ENCODE measurements at places on chromosomes 4 and X.

DNA sequence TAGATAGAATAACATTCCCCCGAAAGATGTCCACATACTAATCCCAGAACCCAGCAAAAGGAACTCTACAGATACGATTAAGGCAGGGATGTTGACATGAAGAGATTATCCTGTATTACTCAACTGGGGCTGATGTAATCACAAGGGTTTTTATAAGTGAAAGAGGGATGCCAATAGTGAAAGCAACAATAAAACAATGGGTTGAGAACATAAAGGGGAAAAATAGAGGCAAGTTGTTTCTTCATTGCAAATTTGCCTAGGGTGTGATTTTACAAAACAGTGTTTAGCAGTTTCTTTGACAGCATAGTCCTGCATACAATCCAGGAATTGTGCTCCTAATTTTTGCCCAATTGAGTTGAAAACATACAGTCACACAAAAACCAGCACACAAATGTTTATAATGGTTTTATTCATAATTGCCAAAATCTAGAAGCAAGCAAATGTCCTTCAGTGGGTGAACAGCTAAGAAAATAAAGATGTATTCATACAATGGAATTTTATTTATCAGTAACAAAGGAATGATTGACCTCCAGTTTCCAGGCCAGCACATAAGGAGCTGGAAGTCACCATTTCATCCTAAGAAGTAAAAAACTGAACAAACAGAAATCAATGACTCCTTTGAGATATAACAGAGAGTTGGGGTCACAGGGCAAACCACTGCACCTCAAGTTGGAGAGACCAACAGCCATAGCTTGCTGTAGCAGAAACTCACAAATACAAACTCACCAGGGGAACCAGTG is 107.2 kb downstream of the CENPC start:
- DNase-seq = peak; percentile 65

- DNase-seq = peak; percentile 49
Measured at GRCh38 chrX:23662853-23663252, 4.4 kb upstream of the PRDX4 start.

DNA sequence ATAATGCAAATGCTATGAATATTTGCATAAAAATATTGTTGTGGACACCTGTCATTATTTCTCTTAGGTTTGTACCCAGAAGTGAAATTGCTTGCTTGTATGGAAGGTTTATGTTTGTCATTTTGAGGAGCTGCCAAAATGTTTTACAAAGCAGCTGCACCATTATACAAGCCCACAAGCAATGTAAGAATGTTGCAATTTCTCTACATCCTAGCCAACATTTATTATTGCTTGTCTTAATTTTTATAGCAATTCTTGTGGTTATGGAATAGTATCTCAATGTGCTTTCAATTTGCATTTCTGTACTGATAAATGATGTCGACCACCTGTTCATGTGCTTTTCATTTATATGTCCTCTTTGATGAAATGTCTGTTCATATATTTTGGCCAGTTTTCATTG is 18.7 kb upstream of the RBMX start:
- peak; percentile 60 for DNase-seq

DNA sequence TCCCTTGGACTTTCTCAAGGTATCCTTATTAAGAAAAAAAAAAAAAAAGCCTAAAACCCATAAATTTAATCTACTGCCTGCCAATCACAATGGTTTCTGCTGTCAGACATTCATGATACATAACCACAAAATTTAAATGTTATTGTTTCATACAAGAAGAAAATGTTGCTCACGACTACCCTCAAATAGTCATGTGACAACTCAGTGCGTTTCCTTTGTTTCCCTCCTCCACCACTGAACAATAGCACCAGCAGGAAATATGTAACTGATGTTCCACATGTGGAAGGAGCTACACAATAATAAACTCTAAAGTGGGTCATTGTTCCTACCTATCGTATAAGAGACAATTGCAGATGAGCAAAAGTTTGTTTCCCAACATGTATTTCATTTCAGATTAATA is 244.1 kb upstream of the EDNRA start:
- DNase-seq = no peak

- DNase-seq = no peak
Measured at GRCh38 chr4:37995981-37996775, 36.0 kb downstream of the PTTG2 start.

- no peak for DNase-seq
Measured at GRCh38 chr4:130080872-130081451, 985.0 kb downstream of the C4orf33 start.

All from fibroblast of skin of abdomen (primary cell).